Camera-type eye (tissue), 1 donor: ENCODE measurements at places on chromosomes 7 and 10. TPM values are rescaled to one million over a fixed set of nuclear protein-coding genes. Genes with fewer than 3 reads are reported as not detected.

ITGA8 gene
- total RNA-seq: 42.4 TPM

HABP2 gene
- not detected for total RNA-seq

LOXL4 gene
- 7.9 TPM for total RNA-seq

CDH23 gene
- 75.4 TPM for total RNA-seq

CPA4 gene
- 3.6 TPM for total RNA-seq

ANKRD7 gene
- total RNA-seq: 4.4 TPM

KLF14 gene
- total RNA-seq: 0.16 TPM

EBLN1 gene
- total RNA-seq: not detected

ACTL6B gene
- total RNA-seq: 14.7 TPM

CLRN3 gene
- total RNA-seq: not detected

PIP gene
- not detected for total RNA-seq

IGF2BP3 gene
- 37.9 TPM for total RNA-seq

CACNB2 gene
- 31.2 TPM for total RNA-seq
